Ecto neural progenitor cell (in vitro differentiated cells): ENCODE measurements at places on chromosomes 4 and X.

- DNase-seq = no peak
These were observed 96.4 kb upstream of the IQCM start for GRCh38 chr4:149912000-149912399.

- no peak for DNase-seq
These were observed 7.3 kb upstream of the BRWD3 start for GRCh38 chrX:80817002-80817401.

DNA sequence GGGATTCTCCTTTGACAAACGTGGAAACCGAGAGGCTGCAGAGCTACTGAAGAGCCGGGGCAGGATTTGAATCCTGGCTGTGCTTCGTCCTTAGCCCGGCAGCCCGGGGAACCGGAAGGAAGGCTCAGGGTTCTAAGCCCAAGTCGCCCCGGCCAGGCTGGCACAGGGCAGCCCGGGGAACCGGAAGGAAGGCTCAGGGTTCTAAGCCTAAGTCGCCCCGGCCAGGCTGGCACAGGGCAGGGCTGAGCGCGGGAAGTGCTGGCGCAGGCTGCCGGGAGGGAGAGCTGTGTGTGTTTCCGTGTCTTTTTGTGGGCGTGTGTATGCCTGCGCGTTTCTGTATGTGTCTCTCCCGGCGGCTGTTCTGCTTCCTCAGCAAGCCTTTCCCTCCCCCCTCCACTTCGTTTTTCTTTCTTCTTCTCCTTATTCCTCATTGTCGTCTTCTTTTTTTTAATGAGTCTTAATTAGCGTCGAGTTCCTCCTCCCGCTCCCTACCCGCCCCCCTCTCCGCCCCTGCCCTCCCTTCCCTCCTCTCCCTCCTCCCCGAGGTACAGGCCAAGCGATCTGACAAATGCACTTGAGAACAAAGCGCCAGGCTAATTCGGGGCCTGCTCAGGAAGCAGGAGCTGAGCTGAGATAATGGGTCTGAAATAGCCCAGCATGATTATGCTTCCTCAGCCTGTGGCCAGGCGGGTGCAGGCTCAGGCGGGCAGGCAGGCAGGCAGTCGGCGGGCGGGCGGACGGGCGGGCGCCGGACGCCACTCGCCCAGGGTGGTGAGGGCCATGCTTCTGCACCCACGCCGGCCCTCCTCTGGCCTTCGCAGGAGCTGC lies 65.9 kb downstream of the EFNB1 start:
- DNase-seq = peak; percentile 56

GRCh38 chrX:9573282-9574106 lies 108.6 kb downstream of the TBL1X start:
- DNase-seq = no peak

- no peak for DNase-seq
These were observed 22.5 kb upstream of the AFM start for GRCh38 chr4:73459048-73459421.

GRCh38 chrX:30806187-30806728 lies 82.8 kb downstream of the TAB3 start:
- DNase-seq = no peak

- DNase-seq = no peak
These were observed 765 bp downstream of the ENOPH1 start for GRCh38 chr4:82430964-82431745.

- DNase-seq = no peak
These were observed 124.0 kb downstream of the MOSPD2 start for GRCh38 chrX:14997271-14997670.

- DNase-seq = no peak
These were observed 4.0 kb upstream of the SYP start for GRCh38 chrX:49204017-49204416.

GRCh38 chr4:3250956-3251690 lies 2.2 kb downstream of the MSANTD1 start:
- DNase-seq = no peak

DNA sequence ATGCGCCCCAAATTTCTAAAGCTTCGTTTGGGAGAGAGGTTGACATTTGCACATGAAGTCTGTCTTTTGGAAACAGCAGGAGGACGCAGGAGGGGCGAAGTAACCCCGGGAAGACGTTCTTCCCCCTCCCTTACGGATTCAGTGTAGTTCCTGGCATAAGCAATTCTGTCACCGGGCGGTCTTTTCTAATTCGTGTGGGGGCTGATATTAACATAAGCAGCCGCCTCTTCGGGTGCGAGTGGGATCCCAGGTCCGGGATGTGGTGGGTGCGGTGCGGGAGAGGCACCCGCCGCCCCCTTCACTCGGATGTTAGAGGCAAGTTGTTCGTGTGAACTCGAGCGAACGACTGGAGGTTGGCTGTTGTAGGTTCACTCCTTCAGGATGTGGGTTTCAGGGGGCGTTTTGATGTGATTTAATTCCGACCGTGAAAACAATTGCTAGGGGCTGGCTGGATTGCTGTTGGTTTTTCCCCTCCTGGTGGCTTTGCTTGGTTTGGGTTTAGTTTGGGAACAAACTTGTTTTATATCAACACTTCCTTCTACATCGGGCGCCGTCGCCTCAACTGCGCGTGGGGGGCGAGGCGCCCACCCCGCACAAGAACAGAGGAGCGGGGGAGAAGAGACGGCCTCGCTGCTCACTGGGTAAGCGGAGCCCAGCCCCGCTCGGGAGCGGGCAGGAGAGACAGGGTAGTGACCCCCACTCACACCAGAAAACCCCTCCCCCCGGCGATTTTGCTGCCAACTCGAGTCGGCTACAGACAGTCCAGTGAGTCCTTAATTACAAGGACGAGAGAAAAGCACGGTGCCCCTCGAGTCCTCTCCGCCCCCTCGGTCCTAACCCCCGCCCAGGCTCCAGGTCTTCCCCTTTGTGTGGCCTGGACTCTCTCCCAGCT lies 2.9 kb upstream of the LEF1 start:
- DNase-seq = peak; percentile 79

DNA sequence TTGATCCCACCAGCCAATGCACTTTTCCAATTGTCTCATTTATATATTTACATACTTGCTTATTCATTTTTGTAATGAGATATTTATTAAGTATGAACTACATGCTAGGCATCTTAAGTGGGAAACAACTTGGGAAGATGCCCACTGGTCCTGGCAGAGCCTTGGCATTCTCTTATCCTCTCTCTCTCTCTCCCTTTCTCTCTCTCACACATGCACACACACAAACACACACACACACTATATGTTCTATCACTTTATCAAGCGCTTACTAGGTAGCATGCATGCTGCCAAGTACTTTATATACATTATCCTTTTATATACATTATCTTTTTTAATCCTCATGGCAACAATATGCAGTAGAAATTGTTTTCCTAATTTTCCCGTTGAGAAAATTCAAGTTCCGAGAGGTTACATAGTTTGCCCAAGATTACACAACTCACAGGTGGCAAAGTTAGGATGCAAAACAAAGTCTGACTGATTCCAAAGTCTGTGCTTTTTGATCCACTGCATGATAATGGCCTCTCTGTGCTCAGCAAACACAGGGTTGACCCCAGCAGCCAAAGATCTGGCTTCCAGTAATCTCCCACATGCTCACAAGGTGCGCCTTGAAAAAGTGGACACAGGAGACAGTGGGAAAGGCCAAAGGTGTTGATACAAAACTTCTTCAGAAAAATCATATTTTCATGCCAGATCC lies 173.1 kb upstream of the KLF3 start:
- no peak for DNase-seq

DNA sequence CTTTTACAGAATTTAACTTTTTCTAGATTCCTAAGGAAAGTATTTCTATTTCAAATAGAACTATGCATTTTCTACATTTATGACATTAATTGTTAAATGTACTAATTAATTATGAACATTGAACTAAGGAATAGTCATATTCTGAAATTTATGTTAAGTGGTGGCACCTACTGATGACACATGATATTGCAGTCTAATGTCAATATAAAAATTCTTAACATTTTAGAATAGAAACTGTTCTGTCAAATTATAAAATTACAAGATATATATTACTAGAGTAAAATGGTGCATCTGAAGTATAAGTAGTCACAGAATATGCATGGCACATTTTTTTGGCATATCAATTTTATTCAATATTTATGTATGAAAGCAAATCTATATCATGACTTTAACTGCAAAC lies 40.2 kb upstream of the NDNF start:
- no peak for DNase-seq

GRCh38 chr4:148068065-148068911 lies 336.4 kb downstream of the ARHGAP10 start:
- no peak for DNase-seq

DNA sequence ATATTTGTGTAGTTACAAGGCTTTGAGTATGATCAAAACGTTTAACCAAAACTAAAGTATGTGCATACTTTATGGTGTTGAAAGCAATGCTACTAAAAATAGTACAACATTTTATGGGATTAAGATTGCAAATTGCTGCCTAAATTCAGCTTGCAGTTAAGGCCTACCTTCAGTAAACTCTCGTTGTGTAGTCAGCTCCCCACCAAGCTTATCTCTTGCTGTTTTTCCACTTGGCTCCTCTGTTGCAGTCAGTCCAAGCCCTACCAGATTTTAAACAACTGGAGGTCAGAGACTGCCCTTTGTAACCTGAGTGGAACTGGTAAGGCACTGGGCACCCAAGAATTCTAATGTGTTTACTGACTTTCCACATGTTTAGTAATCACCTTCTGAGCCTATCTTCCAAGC lies 25.7 kb downstream of the AFF1 start:
- DNase-seq = no peak

GRCh38 chr4:76570141-76570973 lies 135.3 kb downstream of the SHROOM3 start:
- DNase-seq = no peak

DNA sequence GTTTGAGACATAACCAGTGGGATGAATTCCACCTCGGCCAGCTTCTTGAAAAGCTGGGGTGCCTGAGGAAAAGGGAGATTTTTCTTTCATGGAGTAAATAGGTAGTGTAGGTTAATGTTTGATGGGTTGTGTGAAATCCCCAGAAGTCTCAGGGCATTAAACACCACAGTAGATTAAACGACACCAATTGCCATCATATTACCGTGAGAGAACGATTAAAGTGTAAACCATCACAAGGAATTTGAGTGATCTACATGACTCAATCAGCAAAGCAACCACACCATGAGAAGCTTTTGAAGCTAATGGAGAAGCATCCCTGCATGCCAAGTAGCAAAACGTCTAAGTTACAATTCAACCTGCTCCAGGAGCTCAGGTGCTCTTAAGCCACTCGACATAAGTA lies 322.5 kb upstream of the GATB start:
- no peak for DNase-seq

- no peak for DNase-seq
These were observed 1862.5 kb upstream of the TENM3 start for GRCh38 chr4:180380733-180381132.

DNA sequence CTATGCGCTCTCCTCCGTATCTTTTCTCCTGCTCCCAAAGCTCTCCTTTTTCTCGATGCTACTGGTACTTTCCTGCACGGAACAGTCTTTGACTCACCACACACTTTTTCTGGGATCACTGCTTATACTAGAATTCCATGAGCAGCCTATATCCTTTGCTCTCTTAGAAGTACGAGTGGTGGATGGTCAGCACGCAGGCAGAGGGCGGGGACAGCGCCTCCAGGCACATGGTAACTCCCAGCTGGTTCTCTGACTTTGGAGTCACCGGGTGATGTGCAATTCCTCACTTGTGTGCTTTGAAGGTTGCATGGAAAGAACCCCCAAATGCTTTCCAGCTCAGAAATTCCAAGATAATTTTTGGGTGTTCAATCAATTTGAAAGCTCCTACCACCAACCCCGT lies 56.0 kb downstream of the STX18 start:
- no peak for DNase-seq

DNA sequence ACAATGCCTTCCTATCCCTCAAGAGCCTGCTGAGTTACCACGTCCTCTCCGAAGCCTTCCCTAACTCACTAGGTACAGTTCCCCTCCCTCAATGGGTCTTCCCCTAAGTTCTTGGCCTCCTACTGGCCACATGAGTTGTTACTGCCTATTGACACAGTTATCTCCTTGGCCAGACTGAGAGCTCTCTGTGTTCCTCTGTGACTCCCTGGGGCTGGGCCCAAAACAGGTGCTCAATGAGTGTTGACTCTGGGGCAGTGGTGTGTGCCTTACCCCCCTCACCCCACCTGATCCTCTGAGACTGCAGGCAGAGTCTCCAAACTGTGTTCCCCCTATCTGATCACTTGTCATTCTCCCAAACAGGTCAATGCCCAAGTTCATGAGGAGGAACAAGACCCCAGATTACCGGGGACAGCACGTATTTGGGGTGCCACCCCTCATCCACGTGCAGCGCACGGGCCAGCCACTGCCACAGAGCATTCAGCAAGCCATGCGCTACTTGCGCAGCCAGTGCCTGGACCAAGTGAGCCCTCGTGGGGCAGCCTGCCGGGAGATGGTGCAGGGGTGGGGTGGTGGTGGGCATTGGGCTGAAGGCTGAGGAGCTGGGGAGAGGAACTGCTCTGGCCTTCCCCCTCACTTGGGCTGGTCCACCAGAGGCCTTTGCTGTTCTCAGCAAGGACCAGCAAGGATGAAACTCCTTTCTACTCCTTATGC lies 72.6 kb downstream of the STARD8 start:
- no peak for DNase-seq

GRCh38 chr4:173013232-173013930 lies 155.2 kb upstream of the GALNT7 start:
- DNase-seq = peak; percentile 70

DNA sequence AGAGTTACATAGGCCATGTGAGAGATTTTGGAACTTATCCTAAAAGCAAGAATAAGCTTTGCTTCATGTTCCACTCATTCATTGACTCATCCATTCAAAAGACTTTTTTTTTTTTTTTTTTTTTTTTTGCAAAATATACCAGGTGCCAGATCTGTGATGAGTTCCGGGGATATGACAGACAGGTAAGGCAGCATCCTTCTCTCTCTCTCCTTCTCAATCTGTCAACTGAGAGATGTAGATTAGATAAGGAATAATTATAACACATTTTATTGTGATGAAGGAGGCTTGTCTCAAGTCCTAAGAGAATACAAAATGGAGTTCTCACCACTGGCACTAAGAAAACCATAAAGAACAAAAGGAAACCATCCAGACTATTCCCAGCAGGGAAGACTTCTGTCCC lies 190.2 kb upstream of the CPEB2 start:
- DNase-seq = no peak

DNA sequence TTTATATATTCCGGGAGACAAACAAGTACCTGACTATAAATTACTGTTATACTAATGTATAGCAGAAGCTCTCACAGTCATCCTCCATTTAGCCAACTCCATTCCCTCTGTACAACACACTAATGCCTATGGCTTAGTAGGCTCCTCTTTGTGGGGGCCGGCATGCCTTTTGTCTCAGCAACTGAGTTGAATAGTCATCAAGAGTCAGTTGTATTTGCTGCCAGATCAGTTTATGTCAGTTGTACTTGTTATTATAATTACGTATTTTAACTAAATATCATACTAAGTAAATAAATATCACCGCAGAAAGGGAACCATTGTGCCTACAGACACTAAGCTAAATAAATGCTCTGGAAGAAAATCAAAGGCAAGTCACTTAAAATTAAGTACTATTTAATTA lies 9.9 kb downstream of the PRMT9 start:
- no peak for DNase-seq

- no peak for DNase-seq
These were observed 94.4 kb downstream of the ABCB7 start for GRCh38 chrX:75061701-75062100.

GRCh38 chr4:153545822-153546221 lies 79.7 kb downstream of the TMEM131L start:
- DNase-seq = no peak
